ENCODE measurements at places on chromosomes 16 and 17.

DNA sequence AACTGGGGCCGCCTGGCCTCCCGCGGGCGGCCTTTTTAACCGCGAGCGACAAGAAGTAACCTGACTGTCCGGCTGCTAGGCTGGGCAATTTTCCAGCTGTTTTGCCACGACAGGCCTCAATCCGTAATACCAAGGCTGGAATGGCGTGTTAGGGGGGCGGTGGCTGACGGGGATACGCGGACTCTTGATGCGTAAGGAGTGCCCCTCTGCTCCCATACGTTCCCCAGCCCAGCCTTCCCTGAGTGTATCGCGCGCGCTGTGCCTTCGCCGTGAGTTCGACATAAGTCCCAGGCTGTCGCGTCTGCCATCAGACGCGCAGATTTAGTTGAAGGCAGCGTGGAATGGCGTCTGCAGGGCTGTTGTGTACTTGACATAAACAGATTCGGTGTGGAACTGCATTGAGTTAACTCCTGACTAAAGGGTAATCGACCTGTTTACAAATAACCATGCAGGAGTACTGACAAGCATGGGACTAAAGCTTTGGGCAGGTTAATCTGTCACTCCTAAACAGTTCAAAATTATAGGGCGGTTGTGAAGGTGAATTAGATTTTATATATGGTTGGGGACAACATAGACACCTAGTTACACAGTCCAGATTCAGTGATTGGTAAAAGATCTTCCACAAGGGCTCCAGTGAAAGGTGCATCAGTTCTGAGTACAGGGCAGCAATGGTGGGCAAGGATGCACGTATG lies 16.6 kb upstream of the ERN1 start:
- DNase-seq = peak; percentile 77

DNA sequence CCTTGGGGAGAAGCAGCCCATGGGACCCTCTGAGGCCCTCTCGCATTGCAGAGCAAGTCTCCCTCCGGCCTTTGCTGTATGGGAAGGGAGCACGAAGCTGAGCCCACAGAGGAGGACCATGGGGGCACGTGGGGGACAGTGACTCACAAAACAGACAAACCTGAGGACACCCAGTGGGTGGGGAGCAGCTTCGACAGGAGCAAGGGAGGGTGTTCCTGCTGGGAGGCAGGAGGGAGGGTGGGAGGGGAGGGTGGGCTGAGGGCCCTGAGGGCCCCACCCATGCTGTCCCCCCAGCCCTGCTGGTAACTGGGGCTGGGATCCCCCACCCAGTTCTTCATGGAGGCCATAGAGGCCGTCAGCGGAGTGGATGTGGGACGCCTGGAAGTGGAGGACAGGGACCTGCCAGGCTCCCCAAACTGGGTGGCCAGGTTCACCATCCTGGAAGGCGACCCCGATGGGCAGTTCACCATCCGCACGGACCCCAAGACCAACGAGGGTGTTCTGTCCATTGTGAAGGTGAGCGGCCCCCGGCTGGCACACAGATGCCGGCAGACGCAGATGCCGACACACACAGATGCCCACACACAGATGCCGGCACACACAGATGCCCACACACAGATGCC lies 12.5 kb downstream of the SLC22A31 start:
- no peak for DNase-seq

DNA sequence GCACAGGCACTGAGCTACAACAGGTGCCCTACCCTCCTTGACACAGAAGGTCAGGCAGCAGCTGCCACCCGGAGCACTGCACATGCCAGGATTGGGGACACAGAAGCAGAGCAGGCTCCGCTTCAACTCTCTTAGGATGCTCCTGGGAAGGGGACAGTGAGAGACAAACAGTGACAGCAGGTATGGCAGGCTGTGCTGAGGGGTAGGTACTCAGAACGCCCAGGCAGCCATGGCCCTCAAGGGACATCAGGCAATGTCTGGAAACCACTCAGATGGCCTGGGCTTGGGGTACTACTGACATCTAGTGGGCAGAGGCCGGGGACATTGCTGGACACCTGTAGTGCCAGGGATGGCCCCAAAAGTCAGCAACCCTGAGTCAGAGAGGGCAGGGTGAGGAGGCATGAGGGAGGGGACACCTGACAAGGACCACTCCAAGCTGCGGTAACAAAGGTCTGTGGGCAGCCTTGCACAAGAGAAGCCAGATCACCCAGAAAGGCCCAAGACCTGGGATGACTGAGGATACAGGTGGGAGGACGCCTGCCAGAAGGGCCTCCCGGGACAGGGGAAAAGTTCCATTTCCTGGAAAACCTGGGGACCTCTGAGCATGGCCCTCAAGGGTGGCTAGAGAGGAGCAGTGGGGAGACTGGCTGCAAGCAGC lies 21.2 kb downstream of the PEMT start:
- DNase-seq = no peak

DNA sequence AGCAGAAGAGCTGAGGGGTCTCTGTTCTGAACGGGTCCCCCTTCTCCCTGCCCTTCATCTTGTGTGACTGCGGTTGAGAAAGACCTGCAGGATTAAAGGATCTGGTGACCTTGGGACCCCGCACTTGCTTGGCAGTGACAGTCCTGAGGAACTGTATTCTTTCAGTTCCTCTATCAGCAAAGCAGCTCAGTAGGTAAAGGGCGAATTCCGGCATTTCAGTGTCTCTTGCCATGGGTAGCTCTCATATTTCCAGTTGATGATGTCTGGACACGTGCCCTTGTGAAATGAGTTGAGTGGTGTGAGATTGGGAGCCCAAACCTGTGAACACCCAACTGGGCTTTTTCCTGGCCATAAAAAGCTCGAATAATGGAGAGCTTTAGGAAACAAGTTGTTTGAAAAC lies 135.7 kb downstream of the PRKCA start:
- DNase-seq = no peak

GRCh38 chr16:3094289-3095027 lies 4.6 kb downstream of the ZSCAN10 start:
- no peak for DNase-seq

DNA sequence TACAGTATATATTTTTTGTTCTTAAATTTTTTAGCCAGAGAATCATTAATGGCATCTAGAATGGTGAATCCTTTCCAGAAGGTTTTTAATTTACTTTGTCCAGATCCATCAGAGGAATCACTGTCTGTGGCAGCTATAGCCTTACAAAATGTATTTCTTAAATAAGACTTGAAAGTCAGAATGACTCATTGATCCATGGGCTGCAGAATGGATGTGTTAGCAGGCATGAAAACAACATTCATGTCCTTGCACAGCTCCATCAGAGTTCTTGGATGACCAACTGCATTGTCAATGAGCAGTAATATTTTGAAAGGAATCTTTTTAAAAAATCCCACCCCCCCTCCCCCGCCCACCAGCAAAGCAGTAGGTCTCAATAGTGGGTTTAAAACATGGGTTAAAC lies 51.4 kb downstream of the CACNG1 start:
- no peak for DNase-seq

DNA sequence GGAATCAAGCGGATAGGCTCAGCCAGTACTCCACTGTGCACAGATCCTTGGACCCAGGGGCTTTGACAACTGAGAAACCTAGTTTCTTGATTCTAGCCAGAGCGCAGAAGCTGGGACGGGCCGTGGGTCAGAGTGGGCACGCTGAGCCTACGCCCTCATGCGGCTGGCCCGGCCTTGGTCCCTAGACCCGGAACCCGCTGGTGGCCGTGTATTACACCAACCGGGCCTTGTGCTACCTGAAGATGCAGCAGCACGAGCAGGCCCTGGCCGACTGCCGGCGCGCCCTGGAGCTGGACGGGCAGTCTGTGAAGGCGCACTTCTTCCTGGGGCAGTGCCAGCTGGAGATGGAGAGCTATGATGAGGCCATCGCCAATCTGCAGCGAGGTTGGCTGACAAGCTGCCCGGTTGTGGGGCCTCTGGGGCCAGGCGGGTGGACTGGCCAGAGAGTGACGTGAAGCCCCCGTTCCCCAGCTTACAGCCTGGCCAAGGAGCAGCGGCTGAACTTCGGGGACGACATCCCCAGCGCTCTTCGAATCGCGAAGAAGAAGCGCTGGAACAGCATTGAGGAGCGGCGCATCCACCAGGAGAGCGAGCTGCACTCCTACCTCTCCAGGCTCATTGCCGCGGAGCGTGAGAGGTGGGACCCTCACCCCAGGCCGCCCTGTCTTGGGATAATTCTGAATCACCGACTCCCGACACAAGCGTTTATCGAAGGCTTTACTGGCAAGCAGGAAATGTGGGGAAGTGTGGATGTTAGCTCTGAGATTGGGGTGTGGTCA lies 946 bp downstream of the STUB1 start:
- DNase-seq = peak; percentile 69

DNA sequence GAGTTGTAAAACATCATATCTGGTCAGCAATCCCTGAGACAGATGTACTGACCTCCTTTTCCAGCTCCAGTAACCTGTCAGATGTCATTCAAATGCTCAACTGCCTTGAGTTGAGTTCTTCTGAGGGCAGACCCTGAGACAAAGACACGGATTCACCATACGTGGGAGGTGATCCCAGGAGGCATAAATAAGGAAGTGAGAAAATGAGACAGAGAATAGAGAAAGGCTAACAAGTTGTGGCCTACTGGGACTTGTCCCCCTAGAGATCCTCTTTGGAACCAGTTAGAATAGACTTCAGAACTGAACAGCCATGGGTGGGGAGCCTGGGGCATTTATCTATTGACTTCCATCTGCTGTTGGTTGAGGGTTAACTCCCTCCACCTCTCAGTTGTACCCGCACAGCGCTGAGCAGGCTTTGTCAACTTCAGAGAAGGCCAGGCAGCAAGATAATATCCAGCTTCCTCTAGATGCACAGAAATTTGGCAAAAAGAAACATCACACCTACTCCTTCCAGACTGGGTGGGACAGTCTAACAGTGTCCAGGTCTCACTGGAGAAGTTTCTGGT lies 123.0 kb upstream of the DYNLRB2 start:
- DNase-seq = no peak

DNA sequence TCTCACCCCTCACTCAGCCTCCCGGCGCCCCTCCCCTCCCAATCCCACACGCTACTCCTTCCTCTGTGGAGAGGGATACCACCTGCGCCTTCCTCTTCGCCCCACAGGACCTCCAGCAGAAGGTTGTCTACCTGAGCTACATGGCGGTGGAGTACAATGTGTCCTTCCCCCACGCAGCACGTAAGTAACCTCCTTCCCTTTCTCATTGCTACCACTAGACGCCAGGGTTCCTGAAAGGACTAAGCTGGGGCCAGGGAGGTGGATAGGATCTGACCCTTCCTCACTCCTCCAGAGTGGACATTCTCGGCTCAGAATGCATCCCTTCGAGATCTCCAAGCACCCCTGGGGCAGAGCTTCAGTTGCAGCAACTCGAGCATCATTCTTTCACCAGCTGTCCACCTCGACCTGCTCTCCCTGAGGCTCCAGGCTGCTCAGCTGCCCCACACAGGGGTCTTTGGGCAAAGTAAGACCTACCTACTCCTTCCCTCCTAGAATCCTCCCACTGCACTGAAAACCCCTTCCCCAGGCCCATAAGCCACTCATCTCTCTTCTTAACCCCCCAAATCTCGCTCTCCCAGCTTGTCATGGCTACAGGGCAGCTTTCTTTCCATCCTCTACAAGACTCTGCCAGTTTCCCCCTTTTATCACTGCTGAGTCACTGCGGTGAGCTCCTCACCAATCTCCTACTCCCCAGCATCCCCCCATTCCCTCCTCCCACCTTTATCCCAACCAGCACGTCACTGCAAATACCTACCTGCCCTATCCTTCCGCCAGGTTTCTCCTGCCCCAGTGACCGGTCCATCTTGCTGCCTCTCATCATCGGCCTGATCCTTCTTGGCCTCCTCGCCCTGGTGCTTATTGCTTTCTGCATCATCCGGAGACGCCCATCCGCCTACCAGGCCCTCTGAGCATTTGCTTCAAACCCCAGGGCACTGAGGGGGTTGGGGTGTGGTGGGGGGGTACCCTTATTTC lies 1.5 kb downstream of the CD68 start:
- no peak for DNase-seq

- DNase-seq = no peak
These were observed 70.0 kb upstream of the FAM20A start for GRCh38 chr17:68670967-68671693.

DNA sequence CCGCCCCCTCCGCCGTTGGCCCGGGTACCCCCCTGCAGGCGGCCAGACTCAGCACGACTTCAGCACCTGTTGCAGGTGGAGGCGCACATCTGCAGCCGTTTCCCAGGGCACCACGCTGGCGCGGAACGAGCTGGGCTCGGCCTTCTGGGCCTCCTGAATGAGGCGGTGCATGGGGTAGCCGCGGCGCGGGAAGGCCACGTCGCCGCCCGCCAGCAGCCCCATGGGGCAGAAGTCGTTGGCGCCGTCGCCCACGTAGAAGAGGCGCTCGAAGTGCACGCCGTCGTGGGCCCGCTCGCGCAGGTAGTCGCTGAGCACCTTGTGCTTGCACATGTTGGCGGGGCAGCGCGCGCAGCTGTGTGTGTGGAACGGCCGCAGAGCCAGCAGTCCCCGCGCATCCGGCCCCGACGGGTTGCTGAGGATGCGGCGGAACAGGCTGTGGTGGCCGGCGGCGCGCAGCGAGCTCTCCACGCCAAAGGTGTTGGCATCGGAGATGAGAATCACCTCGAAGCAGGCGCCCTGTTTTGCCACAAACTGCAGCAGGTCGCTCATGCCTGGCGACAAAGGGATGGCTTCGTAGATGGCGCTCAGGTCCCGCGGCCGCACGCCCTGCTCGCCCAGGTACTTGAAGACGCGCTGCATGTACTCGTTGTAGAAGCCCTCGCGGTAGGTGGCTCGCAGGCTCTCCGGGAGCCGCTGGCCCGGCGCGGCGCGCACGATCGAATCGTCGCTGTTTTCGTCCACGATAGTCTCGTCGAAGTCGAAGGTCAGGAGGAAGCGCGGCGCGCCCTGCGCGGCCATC lies 6.2 kb downstream of the PHOSPHO1 start:
- DNase-seq = no peak

DNA sequence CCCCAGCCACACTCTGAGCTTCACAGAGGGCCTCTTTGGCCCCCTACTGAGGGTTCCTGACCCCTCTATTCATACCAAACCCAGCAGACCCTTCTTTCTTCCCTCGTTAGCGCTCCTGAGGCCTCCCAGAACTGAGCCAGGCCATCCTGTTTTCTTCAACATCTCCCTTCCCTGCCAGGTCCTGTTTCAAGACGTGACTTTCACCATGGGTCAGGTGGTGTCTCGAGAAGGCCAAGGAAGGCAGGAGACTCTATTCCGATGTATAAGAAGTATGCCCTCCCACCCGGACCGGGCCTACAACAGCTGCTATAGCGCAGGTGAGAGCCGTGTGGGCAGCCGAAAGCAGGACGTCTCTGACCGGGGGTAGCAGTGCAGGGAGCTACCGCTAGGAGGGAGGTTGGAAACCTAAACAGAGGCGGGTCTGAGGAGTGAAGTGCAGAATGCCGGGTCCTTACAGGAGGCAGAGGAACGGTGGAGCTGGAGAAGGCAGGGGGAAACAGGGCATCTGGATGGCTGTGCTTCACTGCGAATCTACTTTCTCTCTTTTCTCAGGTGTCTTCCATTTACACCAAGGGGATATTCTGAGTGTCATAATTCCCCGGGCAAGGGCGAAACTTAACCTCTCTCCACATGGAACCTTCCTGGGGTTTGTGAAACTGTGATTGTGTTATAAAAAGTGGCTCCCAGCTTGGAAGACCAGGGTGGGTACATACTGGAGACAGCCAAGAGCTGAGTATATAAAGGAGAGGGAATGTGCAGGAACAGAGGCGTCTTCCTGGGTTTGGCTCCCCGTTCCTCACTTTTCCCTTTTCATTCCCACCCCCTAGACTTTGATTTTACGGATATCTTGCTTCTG lies 1.3 kb upstream of the SENP3 start:
- DNase-seq = no peak
